Naive thymus-derived CD4-positive, alpha-beta T cell (primary cell): ENCODE measurements at places on chromosomes 6 and 20. TPM values are rescaled to one million over a fixed set of nuclear protein-coding genes. Genes with fewer than 3 reads are reported as not detected.

Gene ISM1
- 1.6 TPM for polyA plus RNA-seq

Gene CTAGE9
- polyA plus RNA-seq = not detected

DNA sequence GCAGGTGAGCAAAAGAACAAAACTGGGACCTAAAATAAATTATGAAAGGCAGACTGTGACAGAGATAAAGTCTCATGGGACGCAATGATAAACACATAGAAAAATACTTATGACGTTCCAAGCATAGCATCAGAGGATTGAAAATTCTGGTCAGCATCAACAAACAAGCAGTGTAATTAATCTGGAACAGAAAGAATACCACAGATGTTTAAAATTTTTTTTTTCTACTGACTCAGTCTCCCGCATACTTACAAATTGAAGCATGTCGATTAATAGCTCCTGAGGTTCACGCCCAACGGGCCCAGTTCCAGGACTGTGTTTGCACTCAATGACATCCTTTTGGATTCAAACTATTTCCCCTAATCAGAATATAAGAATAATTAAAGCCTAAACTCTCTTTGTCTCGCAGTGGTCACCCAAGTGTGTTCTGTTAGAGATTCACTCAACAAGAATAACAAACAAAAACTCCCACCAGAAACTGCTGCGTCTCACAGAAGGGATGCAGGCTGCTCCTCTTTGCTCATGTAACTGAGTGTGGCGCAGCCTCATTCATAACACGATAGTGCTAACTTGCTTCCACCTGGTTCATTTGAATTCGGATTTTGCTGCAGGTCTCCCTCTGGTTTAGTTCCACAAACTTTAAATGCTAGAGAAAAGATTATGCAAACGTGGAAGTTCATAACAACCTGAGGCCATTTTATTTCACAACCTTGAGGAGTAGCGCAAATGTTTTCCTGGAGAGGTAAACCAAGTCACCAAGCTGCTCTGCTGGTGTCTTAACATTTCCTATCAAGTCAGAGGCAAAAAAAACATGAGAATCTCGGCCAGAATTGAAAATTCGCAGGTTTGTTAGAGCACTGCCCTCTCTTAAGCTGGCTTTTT, 69.0 kb upstream of the CITED2 start:
- H3K27me3 ChIP-seq = no peaks in the 10 kb centered on the region
- no peaks in the 10 kb centered on the region for H3K4me1 ChIP-seq
- no peak overlapping the region for H3K27ac ChIP-seq
- no peak overlapping the region for H3K4me3 ChIP-seq

DNA sequence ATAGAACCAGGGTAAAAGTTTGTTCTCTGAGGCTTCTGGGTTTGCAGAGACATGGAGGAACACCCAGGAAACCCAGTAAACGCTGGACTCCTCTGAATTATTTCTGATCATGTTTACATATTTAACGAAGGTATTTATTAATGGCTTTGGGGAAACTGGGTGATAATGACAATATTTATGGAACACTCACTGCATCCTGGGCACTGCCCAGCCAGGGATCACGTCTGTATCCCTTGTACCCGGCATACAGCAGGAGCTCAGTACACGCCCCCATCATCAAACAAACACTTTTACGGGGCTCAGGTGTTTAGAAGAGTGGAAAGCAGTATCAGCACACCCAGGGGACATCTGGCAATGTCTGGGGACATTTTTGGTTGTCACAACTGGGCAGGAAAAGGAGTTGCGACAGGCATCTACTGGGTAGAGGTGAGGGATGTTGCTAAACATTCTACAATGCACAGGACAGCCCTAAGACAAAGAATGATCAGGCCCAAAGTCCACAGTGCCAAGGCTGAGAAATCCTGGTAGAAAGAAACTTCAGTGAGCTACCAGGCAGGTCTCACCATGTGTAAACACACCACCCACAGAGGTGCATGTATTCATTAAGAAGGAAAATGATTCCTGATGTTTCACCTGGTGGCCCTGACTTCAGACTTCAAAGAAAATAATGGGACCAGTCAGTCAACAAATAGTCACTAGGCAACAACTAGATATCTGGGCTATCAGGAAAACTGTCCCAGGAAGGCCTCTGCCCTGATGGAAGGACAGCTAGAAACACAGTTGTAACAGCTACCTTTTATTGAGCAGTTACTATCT, 35.3 kb downstream of the ZMYND8 start:
- peaks cover 30% of the 10 kb centered on the region for H3K4me1 ChIP-seq
- H3K36me3 ChIP-seq = no peaks in the 10 kb centered on the region
- H3K27me3 ChIP-seq = no peaks in the 10 kb centered on the region
- H3K27ac ChIP-seq = no peak overlapping the region

DNA sequence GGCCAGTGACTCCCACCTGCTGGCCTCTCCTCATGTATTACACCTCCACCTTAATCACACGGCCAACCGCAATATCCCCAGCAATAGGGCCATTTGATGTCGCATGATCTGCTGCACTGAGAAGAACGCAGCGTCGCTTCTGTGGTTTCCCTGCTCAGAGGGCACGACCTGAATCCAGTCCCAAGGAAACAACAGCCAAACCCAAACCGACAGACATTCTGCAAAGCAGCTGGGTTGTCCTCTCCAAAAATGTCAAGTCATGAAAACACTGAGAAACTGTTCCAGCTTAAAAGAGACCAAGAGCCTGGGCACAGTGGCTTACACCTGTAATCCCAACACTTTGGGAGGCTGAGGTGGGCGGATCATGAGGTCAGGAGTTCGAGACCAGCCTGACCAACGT, 7.5 kb upstream of the BPI start:
- no peaks in the 10 kb centered on the region for H3K4me1 ChIP-seq
- no peaks in the 10 kb centered on the region for H3K36me3 ChIP-seq
- DNase-seq = no peak
